ENCODE measurements at places on chromosomes 11 and 22.

DNA sequence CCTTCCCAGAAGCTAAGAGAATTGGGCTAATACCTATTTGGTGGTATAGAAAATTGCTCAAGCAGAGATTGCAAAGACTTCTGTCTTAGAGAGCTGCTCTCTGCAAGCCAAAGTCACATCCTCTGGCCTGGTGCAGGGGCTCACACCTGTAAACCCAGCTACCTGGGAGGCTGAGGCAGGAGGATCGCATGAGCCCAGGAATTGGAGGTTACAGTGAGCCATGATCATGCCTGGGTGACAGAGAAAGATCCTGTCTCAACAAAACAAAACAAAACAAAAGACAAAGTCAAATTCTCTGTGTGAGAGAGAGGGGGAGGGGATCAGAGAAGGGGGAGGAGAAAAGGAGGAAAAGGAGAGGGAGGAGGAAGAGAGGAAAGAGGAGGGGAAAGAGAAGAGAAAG, 15.0 kb upstream of the EXPH5 start:
- no peak for DNase-seq

GRCh38 chr11:32231909-32232493, 141.1 kb downstream of the RCN1 start:
- no peak for DNase-seq

- no peak for DNase-seq
These were observed 161.1 kb upstream of the GRK3 start for GRCh38 chr22:25403284-25403810.

DNA sequence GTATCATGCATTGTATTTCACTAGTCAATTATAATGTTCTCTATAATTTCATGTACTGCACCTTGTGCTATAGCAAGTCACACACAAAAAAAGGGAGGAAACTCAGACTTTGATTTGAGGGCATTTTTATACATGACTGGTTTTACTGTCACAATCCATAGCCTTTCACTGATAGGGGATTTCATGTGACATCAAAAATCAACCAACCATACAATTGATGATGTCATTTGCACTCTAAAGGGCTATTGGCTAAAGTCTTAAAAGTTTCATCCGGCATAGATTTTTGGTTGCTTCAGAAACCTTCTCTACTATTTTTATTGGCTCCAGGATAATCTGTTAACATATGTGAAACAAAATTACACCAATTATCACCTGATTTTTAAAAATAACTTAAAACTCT, 237.8 kb downstream of the DCDC1 start:
- DNase-seq: no peak

DNA sequence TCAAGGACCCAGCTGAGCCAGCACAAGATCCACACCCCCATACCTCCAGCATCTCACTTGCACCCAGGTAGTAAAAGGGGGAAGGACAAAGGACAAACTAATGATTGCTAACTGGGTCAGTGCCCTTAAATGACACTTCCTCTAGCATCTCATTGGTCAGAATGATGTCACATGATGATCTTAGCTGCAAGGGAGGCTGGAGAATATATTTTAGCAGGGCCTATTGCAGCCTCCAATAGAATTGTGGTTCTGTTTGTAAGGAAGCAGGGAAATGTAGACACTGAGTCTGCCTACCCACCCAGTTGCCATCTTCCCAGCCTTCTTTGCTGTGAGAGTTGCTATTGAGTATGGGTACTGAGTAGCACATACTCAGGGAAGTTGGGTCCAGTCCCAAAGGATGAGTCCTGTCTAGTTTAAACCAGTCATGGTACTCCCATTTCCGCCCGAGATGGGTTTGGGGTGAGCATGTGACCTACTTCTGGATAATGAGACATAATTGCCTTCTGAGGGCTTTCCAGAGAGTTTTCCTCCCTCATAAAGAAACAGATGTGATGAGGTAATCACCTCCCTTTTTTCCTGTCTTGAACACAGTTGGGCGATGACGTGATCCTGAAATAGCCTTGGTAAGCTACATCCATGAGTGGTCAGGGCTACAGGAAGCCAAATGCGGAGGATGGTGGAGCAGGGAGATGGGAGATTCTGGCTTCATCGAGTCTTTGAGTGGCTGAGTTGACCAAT, 5.5 kb upstream of the DNAL4 start:
- no peak for DNase-seq

DNA sequence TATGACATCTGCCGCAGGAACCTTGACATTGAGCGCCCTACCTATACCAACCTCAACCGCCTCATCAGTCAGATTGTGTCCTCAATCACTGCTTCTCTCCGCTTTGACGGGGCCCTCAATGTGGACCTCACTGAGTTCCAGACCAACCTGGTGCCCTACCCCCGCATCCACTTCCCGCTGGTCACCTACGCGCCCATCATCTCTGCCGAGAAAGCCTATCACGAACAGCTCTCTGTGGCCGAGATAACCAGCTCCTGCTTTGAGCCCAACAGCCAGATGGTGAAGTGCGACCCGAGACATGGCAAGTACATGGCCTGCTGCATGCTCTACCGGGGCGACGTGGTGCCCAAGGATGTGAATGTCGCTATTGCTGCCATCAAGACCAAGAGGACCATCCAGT, 16.0 kb downstream of the TUBA8 start:
- DNase-seq: no peak

DNA sequence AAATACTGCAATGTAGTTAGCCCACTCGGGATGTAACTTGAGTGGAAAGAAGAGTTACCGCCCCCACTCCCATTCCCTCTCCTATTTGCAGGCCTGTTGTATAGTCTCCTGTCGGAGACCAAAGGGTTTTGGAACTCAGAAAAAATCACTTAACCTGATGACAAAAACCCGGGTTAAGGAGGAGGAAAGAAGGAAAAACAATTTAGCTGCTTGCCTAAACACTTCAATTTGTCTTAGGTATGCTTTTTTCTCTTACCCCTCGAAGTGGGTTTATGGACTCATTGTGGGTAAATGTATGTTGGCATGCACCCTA, 2.2 kb downstream of the YAP1 start:
- no peak for DNase-seq

DNA sequence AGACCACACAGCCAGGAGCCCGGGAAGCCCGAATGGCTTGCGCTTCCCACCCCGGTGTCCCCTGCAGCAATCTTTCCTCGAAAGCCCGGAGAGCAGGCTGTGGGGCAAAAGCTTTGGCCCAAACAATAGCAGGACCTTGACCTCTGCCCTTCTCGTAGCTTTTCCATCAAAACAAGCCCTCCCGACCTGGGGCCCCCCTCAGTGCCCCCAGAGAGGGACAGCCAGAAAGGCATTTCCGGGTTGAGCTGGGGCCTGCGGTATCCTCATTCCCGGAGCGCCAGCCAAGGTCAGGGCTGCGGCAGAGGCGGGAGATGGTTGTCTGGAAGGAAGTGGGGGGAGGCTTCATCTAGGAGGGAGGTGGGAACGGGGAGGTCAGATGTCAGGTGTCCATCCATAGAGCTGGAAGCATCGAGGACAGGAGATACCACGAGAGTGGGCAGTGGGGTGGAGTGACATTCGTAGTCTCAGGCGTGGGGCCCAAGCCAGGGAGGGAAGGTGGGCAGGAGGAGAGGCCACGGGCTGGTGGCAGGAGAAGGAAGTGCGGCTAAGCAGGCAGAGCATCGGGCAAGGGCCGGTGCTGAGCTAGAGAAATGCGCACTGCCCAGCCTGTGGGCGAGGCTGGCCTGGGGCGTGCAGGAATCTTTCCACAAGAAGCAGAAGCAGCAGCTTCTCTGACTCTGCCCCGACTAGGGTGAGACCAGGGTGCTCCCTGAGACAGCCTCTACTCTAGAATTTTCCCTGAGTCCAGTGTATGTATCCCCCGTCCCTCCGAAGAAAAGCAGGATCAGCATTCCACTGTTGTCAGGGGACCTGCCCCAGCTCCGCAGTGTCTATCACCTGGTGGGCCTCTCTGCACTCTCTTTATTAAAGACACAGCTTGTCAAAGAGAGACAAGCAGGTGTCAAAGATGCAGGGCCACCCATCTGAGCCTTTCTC, 14.3 kb downstream of the PDGFB start:
- DNase-seq: no peak

DNA sequence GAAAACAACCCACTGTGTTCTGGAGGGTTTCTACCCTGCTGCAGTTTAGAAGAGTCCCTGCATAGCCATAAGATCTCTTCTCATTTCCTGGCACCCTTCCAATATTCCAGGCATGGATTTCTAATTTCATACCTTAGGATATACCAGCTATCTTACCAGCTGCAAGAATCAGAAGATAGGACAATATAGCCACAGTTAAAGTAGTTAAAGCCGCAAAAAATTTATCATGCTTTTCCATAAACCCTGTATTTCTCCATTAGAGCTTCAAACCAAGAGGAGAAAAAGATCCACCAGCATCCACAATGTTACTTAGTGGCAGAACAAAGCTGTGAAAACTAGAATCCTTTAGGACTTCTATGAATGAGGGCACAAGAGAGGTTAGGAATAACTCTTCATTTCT, 8.6 kb upstream of the OR56B1 start:
- no peak for DNase-seq

DNA sequence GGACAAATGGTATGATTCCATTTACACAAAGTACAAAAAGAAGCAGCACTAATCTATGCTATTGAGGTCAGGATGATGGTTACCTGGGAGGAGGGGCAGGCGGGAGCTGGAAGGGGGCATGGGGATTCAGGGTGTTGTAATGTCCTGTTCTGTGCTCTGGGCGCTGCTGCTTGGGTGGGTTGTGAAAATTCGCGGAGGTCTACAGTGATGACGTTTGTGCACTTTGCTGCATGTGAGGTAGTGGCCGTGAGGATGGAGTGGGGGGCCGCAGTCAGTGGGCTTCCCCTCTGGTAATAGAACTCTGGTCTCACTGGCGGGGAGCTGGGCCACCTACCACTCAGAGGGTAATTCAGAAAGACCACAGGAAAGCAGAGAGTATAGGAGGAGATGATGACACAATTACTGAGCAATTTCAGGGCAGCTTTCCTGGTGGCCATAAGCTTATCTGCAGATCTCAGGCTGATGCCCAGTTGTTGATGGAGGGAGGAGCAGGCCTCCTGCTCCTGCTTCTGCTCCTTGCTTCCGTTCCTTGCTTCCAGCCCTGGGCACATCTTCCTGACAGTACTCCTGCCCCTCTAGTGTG, 121.5 kb downstream of the CEP164 start:
- no peak for DNase-seq

GRCh38 chr11:46383974-46384701, 2.7 kb downstream of the MDK start:
- DNase-seq: no peak

DNA sequence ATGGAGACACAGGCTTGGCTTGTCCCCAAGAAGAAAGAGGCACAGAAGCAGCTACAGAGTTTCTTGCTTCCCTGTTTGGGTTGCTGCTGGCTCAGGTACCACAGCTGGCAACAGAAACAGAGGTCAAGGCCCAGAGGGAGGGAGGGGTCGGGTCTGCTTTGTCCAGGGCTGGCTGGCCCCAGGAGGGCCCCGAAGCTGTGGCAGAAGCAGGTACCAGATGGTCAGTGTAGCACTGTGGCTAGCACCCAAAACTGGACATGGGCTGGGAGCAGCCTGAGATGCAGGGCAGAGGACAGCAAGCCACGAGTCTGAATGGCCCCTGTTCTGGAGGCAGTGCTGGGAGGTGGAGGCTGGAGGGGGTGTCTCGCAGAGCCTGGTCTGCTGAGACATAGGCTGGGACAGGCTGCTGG, 52.3 kb upstream of the CCDC188 start:
- no peak for DNase-seq

DNA sequence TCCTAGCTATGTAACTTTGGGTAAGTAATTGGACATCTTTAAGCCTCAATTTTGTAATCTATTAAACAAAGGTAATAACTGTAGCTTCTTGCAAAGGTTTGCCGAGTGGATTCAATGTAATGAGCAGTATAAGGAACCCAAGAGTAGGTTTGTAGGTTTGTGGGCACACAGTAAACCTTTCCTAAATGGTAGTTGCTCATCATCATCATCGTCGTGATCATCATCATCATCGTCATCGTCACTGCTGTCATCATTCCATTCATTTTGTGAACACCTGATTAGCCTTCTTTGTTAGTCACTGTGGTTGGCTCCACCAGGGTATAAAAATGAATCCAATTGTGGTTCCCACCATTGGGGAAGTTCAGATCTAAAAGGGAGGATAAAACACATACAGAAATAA, 223.1 kb upstream of the KIRREL3 start:
- no peak for DNase-seq

- DNase-seq: no peak
These were observed 220.9 kb downstream of the PGR start for GRCh38 chr11:100908746-100909145.

GRCh38 chr11:128957202-128957482, 14.5 kb upstream of the TP53AIP1 start:
- DNase-seq: no peak

- no peak for DNase-seq
These were observed 404.8 kb upstream of the FAT3 start for GRCh38 chr11:91819777-91820176.

- DNase-seq: no peak
These were observed 35.6 kb upstream of the CDON start for GRCh38 chr11:126098204-126098769.

DNA sequence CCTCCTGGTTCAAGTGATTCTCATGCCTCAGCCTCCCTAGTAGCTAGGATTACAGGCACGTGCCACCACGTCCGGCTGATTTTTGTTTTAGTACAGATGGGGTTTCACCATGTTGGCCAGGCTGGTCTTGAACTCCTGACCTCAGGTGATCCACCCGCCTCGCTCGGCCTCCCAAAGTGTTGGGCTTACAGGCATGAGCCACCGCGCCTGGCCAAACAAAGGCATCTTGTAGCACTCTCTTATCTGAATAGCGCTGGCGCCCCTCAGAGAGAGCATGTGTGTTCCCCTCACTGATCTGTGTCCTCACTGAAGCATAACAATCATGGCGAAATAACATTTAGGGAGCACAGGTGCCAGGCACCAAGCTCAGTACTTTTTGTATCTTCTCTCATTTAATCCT, 7.2 kb downstream of the DAGLA start:
- DNase-seq: no peak

DNA sequence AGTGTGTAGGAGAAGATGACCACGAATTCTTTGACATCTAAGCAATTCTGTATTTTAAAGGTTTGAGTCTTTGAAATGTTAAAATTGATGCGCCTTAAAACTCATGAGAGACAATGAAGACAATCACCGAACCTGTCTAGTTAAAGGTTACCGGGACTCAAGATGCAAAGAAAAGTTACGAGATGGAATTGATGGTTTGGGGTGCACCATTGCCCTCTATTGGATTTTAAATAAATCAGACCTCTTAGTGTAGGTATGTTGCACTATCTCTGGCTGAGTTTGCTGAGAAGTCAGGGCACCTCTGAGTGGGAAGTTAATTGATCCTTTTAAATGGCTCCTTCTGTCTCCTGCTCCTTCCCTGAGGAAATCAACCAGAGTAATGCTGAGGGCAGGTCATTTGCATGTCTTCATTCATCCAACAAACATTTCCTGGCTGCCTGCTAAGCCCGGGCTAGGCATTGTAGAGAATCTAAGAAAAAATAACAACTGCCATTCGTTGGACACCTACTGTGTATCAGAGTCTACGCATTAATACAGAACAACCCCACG, 19.4 kb upstream of the TMA7B start:
- DNase-seq: no peak

- DNase-seq: no peak
These were observed 1281.8 kb upstream of the TENM4 start for GRCh38 chr11:80722629-80723028.

Data from stimulated activated CD8-positive, alpha-beta memory T cell treated with anti-CD3 and anti-CD28 coated beads, Interleukin-4, amount 100 ng/mL, for 1 hour (primary cell).